ENCODE measurements at places on chromosomes 12 and 14. TPM values are rescaled to one million over a fixed set of nuclear protein-coding genes. Genes with fewer than 3 reads are reported as not detected.

Gene ANKRD33
- 0.31 TPM for total RNA-seq

Gene GPR132
- total RNA-seq, result not detected

Gene SLC38A4
- total RNA-seq, result not detected

- no peaks in the 10 kb centered on the region for H3K36me3 ChIP-seq
- no peak for DNase-seq
- H3K27me3 ChIP-seq, result peaks cover 8% of the 10 kb centered on the region
- H3K4me3 ChIP-seq, result no peak overlapping the region
- H3K27ac ChIP-seq, result no peak overlapping the region
- H3K4me1 ChIP-seq, result peaks cover 13% of the 10 kb centered on the region
Observed at GRCh38 chr12:56699020-56699661, 11.1 kb upstream of the PTGES3 start.

- no peak overlapping the region for H3K27ac ChIP-seq
- H3K36me3 ChIP-seq, result peaks cover 5% of the 10 kb centered on the region
Observed at GRCh38 chr12:122148657-122149056, 25.4 kb downstream of the IL31 start.

GRCh38 chr12:95074766-95075165 is 1.3 kb upstream of the NR2C1 start:
- no peak overlapping the region for H3K4me3 ChIP-seq
- H3K4me1 ChIP-seq, result peaks cover 30% of the 10 kb centered on the region
- no peak for DNase-seq
- peaks cover 5% of the 10 kb centered on the region for H3K36me3 ChIP-seq
- H3K27me3 ChIP-seq, result peaks cover 4% of the 10 kb centered on the region
- H3K27ac ChIP-seq, result no peak overlapping the region
